ENCODE measurements at places on chromosomes 3 and 15.

GRCh38 chr15:87228460-87228859, 1028.1 kb downstream of the NTRK3 start:
- DNase-seq: no peak

- no peak for DNase-seq
These were observed 25.3 kb downstream of the ANP32A start for GRCh38 chr15:68795298-68795848.

GRCh38 chr3:14900881-14901873, 46.2 kb upstream of the NR2C2 start:
- no peak for DNase-seq

DNA sequence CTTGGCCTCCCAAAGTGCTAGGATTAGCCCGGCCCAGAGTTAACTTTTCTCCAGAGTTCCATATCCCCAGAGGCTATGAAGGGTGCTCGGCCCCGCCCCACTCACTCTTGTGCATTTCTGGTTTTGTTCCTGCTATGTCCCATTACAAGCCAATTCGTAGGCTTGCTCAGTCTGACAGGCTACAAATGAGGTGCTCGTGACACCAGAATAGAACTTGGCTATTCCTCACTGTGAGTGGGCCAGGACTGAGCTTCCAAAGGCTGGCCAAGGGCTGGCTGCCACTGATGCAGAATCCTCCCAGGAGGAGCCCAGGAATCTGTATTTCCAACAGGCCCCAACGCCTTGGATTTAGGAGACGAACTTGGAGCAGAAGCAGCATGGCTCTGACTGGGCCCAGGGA, 282.7 kb upstream of the C2CD4B start:
- no peak for DNase-seq

DNA sequence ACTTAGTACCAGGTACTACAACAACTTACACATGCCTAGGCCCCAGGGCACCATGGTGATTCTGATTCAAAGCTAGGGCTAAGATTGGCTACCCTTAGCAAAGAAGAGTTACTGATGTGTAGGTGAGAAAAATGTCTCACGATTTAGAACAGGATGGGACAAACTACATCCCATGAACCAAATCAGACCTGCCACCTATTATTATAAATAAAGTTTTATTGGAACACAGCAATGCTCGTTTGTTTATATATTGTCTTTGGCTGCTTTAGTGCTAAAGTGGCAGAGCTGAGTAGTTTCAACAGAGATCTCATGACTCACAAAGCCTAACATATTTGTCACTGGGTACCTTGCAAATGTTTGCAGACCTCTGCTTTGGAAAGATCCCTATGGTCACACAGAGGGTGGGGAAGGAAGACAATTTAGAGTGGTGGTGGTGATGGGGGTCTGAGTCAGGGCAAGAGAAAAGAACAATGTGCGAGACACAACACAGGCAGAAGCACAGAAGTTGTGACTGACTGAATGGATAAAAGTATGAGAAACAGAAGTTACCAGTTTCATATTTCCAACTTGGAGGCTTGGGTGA, 770.6 kb upstream of the CFAP20DC start:
- DNase-seq: no peak

DNA sequence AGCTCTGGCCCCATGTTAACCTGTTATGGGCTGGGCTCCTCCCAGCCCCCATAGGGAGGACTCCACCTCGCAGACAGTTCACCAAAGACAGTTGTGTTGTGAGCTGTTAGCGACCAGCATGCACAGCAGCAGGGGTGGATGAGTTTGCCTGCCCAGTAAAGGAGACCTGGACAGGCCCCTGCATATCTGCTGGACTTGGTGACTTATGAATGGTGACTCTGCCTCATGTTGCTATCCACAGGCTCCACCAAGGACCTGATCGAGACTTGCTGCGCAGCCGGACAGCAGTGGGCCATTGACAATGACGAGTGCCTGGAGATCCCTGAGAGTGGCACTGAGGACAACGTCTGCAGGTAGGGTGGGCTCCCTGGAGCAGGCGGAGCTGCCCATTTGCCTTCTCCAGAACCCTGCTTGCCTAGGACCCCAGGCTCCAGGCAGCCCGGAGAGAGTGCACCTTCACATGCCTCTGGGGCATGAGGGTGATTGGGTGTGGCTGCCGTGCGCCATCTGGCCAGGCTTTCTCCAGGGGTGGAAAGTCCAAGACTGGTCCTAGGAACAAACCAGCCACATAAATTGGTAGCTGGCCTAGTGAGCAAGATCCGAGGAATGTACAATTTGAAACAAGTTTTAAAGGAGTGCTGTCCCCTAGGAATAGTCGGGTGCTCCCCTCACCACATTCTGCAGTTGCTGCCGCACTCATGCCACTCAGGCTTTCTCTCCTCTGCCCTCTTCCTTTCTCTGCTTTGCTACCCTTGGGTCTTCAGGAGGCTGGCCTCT, 59.1 kb downstream of the FBLN2 start:
- DNase-seq: no peak

- no peak for DNase-seq
These were observed 1462.8 kb upstream of the GBE1 start for GRCh38 chr3:83224101-83224868.

DNA sequence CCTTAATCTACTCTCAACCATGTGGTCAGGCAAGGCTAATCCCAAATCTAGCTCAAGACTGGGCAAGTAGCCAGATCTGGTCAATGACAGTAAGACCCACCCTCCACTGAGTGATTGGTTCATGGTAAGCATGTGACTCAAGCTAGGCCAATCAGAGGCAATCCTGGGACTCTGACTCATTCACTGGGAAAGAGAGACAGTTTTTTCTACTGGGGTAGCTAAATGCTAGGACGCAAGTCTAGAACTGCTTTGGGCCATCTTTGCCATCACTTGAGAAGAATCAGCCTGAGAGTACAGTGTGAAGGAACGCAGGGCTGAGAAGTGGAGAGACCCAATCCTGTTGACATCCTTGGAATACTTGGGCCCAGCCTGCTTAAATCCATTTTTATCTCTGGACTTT, 9.4 kb upstream of the RAD18 start:
- no peak for DNase-seq

GRCh38 chr3:53708001-53708621, 138.1 kb downstream of the CHDH start:
- DNase-seq: no peak

DNA sequence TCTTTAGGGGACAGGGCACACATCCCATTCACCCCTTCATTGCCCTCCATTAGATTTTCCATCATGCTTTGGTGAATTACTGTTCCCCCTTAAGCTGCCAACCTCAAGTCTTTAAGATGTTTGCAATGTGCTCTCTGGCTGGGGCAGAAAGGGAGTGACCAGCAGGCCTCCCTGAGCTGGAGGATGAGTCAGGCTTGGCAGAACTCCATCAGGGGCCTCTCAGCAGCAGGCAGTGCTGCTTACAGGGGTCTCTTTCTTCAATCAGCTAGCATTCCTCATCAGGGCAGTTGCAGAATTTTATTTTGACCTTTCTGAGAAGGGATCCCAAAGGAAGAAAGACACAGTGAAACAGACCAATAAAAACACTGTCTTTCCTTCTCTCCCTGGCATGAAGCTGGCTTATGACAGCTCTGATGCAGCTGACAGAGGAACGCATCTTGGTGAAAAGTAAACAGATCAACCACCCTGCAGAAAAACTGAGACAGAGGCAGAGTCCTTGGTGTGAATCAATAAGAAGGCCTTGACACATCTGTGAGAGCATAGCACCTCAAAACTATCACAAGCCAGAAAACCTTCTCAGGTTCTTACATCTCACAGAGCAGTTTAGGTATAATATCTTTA, 88.7 kb upstream of the MRPL3 start:
- DNase-seq: no peak

- no peak for DNase-seq
These were observed 8.5 kb upstream of the UBXN7 start for GRCh38 chr3:196440696-196441095.

GRCh38 chr3:10814623-10815022, 1.4 kb upstream of the SLC6A11 start:
- no peak for DNase-seq

Data from SK-N-MC (cell line).